ENCODE measurements at places on chromosomes 6 and 20.

DNA sequence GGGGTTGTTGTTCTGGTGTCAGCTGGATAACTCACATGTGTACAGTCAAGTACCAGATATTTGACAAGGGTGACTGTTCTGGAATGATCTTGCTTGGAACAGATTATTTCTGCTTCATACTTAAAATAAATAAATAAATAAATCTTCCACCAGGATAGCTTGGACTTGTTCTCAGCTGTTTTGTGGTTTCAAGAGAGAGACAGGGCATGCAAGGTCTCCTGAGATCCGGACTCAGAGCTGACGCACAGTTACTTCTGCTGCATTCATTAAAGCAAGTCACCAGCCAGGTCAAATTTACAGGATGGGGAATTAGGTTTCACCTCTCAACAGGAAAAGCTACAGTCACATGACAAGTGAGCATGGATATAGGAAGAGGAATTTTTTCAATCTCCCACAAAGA, 285.0 kb upstream of the SPTLC3 start:
- DNase-seq: no peak

GRCh38 chr6:113110211-113110610, 746.9 kb upstream of the MARCKS start:
- no peak for DNase-seq

DNA sequence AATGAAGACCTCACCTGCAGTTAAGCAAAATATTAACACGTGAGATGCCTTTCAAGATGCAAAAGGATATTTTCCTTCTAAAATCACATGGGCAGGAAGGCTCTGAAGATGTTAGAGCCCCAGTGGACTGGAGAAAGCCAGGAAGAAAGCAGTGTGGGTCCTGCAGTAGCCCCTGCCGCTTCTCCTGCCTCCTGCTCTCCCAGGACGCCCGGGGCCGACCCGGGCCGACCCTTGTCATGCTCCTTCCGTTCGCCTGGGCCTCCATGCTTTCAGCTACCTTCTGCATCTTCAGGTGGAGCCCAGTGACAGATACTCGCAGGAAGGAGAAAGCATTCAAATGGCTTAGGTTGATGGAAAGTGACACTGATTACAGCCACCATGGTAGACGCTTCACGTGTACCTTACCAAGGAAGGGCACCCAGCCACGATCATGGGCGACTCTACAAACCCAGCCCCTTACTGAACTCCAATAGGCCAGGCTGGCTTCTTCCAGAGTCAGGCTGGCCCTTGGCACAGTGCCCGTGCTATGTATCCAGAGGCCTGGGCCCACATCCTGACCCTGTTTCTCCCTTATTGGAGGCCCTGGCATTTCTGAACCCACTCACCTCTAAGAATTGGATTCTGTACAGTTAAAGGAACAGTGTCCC, 69.0 kb downstream of the TCP11 start:
- no peak for DNase-seq

DNA sequence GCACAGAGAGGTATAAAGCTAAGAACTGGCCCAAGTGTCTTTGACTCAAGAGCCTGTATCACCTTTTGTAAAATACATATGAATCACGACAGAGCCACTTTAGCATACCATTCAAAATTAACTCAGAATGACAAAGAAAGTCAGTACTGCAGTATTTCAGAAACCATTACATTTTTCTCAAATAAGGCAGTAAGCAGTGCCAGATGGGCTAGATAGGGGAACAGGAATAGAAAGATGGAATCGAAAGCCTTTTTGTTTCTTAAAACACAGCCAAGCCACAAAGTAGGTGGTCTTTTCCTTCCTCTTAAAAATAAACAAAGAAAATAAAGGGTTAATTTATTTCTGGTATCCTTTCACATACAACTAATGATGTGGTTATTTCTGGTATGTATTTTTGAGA, 10.3 kb downstream of the CLDN20 start:
- no peak for DNase-seq

GRCh38 chr20:23201658-23202057, 115.5 kb upstream of the CD93 start:
- DNase-seq: no peak

- DNase-seq: peak; percentile 56
These were observed 5.2 kb upstream of the C20orf203 start for GRCh38 chr20:32678948-32679347.

- no peak for DNase-seq
These were observed 188.2 kb downstream of the TPBG start for GRCh38 chr6:82551831-82552230.

GRCh38 chr6:81788748-81789147, 36.3 kb upstream of the TENT5A start:
- no peak for DNase-seq

GRCh38 chr6:35275744-35276260, 16.3 kb downstream of the ZNF76 start:
- no peak for DNase-seq
